ENCODE measurements at places on chromosomes 5 and 9.

DNA sequence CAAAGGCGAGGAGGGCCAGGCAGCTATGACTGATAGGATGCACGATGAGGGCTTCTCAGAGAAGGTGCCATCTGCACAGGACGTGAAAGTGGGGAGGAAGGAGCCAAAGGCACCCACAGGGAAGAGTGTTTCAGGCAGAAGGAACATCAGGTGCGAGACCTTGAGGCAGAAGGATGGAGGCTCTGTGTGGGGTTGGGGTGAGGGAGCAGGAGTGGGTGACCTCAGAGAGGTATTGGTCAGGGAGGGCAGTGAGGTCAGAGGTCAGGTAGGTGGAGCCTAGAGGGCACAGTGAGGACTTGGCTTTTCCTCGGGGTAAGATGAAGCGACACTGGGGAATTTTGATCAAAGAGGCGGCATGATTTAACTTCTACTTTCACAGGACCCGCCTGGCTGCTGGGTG, 64.7 kb upstream of the XPA start:
- DNase-seq, result no peak

- no peak for DNase-seq
Measured at GRCh38 chr5:12743582-12743981, 839.3 kb upstream of the CTNND2 start.

GRCh38 chr5:102603670-102604069, 104.9 kb upstream of the SLCO6A1 start:
- no peak for DNase-seq

GRCh38 chr5:57157131-57157530, 16.7 kb upstream of the GPBP1 start:
- DNase-seq, result no peak

DNA sequence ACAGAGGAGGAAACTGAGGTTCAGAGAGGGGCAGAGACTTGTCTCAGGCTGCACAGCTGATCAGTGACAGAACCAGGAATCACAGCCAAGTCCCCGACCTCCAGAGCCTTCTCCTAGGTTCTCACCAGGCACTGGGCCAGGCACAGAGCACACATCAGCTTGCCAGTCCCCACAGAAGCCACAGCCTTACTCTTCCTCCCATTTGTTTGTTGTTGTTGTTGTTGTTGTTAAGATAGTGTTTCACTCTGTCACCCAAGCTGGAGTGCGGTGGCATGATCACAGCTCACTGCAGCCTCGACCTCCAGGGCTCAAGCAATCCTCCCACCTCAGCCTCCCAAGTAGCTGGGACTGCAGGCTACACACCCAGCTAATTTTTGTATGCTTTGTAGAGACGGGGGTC, 41.4 kb downstream of the NAIF1 start:
- DNase-seq, result no peak

- DNase-seq, result no peak
Measured at GRCh38 chr5:6714226-6715041, 1.2 kb downstream of the TENT4A start.

GRCh38 chr9:34591917-34592866, 2.7 kb upstream of the CNTFR start:
- DNase-seq, result no peak

GRCh38 chr5:119578937-119579336, 50.4 kb upstream of the FAM170A start:
- no peak for DNase-seq

Data from hematopoietic multipotent progenitor cell (in vitro differentiated cells).